ENCODE measurements at places on chromosomes 11 and 22.

- DNase-seq: peak; percentile 93
These were observed 26.3 kb upstream of the GRK2 start for GRCh38 chr11:67239783-67240575.

GRCh38 chr11:30432178-30432577, 109.3 kb downstream of the ARL14EP start:
- DNase-seq: no peak

GRCh38 chr11:123030517-123030916, 31.4 kb downstream of the HSPA8 start:
- DNase-seq: no peak

- no peak for DNase-seq
These were observed 100.8 kb upstream of the CLPB start for GRCh38 chr11:72535194-72535547.

- no peak for DNase-seq
These were observed 339.7 kb upstream of the B3GAT1 start for GRCh38 chr11:134751766-134752165.

- DNase-seq: no peak
These were observed 18.5 kb downstream of the SPECC1L start for GRCh38 chr22:24289114-24289513.

DNA sequence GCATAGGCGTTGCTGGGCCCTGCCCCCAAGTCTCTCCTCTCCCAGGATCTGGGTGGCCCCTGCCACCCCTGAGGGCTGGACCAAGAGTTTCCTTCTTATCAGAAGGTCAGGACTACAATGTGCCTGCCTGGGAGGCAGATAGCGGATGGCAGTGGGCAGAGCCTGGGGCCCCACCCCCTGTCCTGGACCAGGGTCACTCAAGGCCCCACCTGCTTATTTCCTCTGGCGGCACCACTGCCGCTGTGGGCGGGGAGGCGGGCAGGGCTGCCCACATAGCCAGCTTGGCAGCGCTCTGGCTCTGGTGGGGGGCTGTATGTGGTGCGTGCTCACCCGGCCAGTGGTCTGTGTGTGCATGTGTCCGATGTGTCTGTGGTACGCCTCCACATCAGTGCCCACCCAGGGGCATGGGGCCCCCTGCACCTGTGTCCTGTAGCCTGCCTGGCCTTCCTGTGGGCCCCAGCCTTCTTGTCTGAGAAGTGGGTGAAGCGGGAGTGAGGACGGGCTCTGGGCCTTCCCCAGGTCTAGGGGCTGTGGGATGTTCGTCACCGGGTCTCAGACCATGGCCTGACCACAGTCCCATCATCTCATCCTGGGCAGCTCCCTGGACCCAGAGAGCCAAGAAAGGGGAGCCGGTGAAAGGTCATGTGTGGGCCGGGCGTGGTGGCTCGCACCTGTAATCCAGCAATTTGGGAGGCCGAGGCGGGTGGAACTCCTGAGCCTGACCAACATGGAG, 3.0 kb downstream of the GAS2L1 start:
- DNase-seq: no peak

DNA sequence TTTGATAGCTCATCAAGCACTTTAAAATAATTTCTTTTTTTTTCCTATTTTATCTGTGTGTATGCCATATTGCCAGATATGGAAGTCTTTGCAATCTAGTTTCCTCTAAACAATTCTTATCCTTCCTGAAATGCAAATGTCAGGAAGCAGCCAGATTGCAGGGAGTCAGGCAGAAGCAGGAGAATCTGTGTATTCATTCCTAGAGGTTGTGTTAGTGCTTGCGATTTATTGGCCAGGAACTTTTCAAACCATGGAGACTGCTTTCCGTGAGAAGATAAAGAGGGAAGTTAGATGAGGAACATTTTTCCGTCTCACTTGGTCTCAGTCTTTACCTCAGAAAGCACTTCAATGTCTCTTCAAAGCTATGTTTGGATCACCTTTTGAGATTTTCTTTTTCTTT, 91.9 kb downstream of the GRAMD1B start:
- no peak for DNase-seq

- no peak for DNase-seq
These were observed 2.5 kb upstream of the CXCR5 start for GRCh38 chr11:118881228-118881627.

DNA sequence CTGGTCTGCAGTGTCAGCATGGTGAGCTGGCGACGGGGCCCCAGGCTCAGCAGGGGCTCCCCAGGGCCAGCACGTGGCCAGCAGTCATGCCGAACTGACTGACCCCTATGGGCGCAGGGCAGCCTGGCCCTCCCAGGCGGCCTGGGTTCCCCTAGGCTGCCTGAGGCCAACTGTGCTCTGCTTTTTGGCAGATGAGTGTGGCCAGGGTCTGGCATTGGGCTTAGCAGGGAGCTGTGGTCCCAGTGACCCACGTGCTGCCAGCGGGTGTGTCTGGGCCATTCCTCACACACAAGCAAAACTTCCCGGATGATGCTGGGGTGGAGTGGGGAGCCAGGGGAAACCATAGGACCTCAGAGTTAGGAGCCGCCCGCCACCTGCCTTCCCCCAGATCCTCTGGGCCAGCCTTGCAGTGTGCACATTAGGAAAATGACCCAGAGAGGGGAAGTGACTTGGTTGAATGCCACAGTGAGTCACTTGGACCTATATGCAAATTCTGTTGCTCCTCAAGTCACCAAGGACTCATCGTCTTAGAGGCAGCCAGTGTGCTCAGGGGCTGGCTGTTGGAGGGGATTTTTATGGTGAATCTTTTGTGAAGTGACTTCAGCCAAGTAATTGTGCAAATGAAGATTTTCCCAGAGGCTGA, 6.5 kb downstream of the ADORA2A start:
- peak; percentile 35 for DNase-seq

- DNase-seq: no peak
These were observed 444 bp downstream of the CWF19L2 start for GRCh38 chr11:107457205-107457557.

GRCh38 chr11:83436855-83437254, 150.7 kb upstream of the CCDC90B start:
- no peak for DNase-seq

- DNase-seq: no peak
These were observed 9.6 kb upstream of the C1QTNF6 start for GRCh38 chr22:37197451-37198257.

DNA sequence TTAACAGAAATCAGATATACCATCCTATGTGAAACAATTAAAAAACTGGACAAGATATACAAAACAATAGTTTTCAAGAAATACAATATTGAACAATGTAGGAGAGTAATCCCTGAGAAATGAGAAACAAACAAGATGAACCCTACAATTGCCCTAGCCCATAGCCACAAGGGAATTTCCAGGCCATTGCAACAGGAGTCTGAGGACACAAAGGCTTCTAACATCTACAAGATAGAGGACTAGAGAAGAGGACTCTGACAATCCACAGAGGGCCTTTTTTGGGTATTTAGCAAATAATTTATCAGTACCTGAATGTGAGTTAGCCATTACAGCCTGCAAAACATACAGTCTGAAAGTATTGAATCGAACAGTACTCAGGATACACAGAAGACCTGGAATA, 251.7 kb downstream of the GRM5 start:
- DNase-seq: no peak

DNA sequence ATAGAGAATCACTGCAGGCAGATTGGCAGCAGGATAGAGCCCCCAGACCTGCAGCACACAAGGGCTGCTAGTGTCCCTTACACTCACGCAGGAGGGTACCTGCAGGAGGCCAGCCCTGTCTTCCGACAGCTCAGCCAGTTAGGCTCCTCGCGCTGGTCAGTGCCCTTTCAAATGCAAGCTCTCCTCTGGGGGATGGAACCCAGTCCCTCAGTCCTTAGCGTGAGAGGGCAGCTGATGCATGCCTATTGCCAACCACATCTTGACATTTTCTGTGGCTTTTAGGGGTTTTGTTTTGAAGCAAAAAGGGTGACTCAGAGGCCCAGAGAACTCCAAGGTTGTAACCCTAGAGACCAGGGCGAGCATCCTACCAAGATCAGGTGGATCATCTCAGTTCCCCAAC, 40.0 kb downstream of the WNT11 start:
- DNase-seq: no peak

DNA sequence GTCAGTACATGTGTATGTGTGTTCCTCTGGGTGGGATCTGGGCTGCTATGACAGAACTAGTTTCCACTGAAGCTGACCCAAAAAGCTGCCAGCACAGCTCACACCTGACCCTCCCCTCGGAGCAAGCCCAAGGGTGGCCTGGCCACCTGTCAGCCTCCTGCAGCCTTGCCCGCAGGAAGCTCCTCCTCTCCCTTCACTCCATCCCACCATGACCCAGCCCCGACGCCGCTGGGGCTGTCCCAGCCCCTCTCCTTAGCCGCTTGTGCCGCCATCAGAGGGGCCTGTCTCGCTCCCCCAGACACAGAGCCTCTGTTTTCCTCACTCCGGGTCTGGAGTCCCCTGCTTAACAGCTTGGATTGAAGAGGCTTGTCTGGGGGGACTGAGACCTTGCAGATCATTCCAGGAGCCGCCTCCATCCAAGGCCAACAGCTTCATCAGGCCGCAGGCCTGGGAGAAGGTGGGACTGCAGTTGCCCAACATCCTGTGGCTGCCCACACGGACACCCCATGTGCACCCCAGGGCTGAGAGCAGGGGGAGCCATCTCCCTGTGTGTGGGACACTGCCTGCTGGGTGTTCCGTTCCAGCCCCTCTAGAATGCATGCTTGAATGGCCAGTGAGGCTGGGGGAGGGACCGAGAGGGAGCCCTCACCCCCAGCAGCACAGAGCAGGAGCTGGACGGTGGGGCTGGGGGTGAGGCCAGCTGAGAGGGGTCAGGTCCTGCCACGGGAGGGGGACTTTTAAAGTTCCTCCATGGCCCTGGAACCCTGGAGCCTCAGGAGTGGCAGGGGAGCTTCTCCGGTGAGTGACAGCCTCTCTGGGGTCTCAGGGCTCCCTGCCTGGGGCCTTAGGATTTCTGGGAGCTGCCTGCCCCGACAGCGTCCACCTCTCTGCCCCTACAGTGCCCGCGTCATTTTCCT, 696 bp downstream of the MRGPRF start:
- no peak for DNase-seq

GRCh38 chr22:27668828-27669797, 132.4 kb downstream of the MN1 start:
- no peak for DNase-seq

- DNase-seq: no peak
These were observed 99.2 kb downstream of the STIM1 start for GRCh38 chr11:3954448-3955298.

DNA sequence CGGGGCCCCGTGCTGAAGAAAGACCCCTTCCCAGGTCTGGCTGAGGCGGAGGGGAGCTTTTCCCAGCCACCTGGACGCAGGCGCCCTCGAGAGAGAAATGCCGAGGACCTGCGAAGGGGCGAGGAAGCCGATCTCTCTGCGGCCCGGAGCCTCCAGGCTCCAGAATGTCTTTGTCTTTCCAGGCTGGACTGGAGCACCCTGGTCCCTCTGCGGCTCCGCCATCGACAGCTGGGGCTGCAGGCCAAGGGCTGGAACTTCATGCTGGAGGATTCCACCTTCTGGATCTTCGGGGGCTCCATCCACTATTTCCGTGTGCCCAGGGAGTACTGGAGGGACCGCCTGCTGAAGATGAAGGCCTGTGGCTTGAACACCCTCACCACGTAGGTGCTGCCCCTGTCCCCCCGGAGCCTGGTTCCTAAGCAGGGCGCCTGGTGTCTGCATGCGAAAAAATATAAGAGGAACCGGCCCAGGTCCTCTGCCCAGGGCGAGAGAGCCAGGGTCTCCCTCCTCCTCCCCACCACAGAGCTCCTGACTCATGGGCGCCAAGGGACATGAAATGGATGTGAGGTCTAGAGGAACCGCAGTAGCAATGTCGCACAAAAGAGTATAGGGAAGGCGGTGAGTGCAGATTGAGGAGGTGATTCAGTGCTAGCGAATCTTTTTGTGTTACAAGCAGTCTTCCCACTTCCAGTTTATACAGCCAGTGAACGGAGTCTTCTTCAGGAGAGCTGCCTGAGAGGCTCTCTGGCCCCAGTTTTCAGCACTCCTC, 11.0 kb downstream of the GLB1L2 start:
- DNase-seq: no peak

DNA sequence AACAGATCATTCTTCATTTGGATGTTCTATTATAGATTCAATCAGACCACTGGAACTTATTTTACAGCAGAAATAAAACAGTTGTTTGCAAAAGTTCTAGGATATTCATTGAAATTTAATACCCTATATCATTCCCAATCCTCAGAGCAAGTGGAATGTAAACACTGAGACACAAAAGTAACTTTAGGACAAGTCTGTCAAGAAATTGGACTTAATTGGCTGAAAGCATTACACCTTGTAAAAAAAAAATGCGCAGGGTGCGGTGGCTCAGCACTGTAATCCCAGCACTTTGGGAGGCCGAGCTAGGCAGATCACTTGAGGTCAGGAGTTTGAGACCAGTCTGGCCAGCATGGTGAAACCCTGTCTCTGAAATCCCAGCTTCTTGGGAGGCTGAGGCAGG, 29.9 kb upstream of the TMEM123 start:
- no peak for DNase-seq

DNA sequence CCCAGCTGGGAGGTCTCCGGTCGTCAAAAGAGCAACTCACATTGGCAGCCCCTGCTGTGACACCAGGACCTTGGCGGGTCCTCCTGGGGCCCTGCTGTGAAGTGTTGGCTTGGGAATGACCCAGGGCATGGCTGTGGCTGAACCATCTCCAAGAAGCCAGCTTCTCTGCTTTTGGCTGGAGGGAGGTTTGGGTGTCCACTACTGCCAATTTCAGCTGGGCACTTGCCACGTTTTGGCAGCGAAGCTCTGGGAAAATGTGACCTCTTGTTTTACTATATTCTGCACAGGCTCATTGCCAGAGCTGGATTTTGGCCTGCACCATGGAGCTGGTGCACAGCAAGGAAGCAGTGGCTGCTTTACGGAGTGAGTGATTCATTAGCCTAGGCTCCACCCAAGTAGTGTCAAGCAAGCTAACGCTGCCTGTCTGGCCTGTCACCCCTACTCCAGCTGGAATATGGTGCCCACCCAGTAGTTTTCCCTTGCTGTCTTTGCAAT, 24.3 kb upstream of the SMCO4 start:
- no peak for DNase-seq

- no peak for DNase-seq
These were observed 743.5 kb downstream of the BRD1 start for GRCh38 chr22:49084206-49084605.

DNA sequence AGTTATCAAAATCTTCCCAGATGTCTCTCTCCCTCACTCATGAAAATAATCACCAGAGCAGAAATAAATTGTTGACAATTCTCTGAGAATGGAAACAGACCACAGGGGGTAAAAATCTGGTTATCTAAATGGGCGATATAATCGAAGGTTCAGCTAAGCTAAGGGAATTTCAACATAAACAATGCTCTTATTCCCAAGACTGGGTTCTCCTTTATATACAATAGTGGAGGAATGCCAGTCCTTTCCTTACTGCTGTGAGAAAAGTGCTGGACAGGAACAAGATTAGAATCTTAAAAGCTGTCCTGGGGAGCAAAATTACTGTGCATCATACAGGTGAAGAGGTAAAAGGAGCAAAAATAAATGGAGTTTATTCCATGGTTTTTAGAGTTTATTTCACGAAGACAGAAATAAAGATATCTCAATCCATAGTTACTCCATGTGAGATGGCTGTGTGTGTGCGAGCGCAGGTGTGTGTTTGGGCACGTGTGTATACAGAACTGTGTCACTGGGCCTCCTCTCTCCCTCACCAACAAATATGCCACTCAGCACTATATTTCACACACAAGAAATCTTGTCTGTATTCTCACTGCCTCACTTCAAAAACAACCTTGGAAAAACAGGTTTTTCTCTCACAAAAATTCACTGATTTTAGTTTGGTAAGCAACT, 385.6 kb downstream of the DCDC1 start:
- DNase-seq: no peak

GRCh38 chr22:50281957-50282356, 11.8 kb upstream of the MAPK11 start:
- DNase-seq: no peak

GRCh38 chr22:19035474-19036228, 86.6 kb downstream of the DGCR2 start:
- no peak for DNase-seq

Data from activated CD8-positive, alpha-beta memory T cell treated with anti-CD3 and anti-CD28 coated beads for 4 hours (primary cell).